ENCODE measurements at places on chromosomes 12 and 14.
A peak's percentile ranks its signal among the peaks of the same experiment; 100 is the strongest.

DNA sequence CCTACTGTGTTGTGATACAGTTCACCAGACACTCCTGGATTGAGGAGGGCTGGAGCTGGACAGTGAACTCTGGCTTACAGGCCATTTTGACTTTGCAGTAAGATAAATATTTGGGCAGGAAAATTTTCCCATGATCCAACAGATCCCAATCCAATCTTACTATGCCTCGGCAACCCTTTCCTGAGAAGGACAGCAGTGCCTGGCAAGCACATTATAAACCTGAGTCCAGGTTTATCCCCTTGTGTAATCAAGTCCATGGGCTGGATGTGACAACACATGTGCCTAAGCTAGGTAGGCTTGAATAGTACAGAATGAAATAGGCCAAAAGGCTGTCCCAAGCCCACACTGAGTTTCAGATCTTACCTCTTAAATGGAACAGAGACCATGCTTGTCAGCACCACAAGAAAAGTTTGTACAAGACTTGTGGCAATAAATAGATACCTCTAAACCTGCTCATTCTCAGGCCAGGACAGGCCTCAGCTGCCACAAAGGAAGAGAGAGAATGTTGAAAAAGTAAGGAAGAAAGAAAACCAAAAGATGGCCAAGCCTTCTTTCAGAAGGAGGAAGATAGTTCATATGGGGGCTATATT is 34.9 kb downstream of the CREBL2 start:
- H3K36me3 ChIP-seq: no peaks in the 10 kb centered on the region
- H3K27ac ChIP-seq: no peak overlapping the region
- no peaks in the 10 kb centered on the region for H3K4me1 ChIP-seq
- H3K4me3 ChIP-seq: no peak overlapping the region
- H3K27me3 ChIP-seq: no peaks in the 10 kb centered on the region
- DNase-seq: no peak

GRCh38 chr12:14564336-14564959 is 3.2 kb downstream of the PLBD1 start:
- H3K36me3 ChIP-seq: no peaks in the 10 kb centered on the region
- DNase-seq: no peak
- no peak overlapping the region for H3K4me3 ChIP-seq
- H3K27ac ChIP-seq: no peak overlapping the region
- no peaks in the 10 kb centered on the region for H3K27me3 ChIP-seq

- no peaks in the 10 kb centered on the region for H3K27me3 ChIP-seq
- no peak overlapping the region for H3K4me3 ChIP-seq
- no peak for DNase-seq
- H3K27ac ChIP-seq: no peak overlapping the region
- no peaks in the 10 kb centered on the region for H3K4me1 ChIP-seq
Measured at GRCh38 chr14:72943876-72944430, 17.7 kb downstream of the DCAF4 start.

GRCh38 chr14:76708771-76709170 is 52.5 kb upstream of the VASH1 start:
- no peak overlapping the region for H3K27ac ChIP-seq
- no peaks in the 10 kb centered on the region for H3K27me3 ChIP-seq
- H3K4me3 ChIP-seq: no peak overlapping the region
- no peaks in the 10 kb centered on the region for H3K36me3 ChIP-seq

GRCh38 chr12:108573317-108573716 is 10.9 kb downstream of the ISCU start:
- H3K27ac ChIP-seq: no peak overlapping the region
- no peaks in the 10 kb centered on the region for H3K4me1 ChIP-seq
- H3K27me3 ChIP-seq: no peaks in the 10 kb centered on the region
- no peak overlapping the region for H3K4me3 ChIP-seq
- no peak for DNase-seq

DNA sequence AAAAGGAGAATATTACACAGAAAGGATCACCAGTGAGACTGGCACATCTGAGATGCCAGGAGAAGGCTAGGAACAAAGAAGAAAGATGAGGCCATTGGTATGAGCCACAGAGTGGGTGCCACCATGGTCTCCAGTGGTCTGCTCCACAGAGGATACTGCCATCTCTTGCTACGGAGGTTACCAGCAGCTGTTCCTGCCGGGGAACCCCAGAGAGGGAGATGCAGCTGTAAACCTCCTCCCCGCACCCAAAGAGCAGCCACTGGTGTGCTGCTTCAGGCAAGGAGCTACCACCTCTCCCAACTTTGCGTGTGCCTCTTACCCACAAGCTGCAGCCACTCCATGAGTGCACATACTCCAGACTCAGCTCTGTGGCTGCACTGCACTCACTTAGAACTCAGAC is 201.5 kb upstream of the RTL1 start:
- H3K27ac ChIP-seq: no peak overlapping the region
- H3K36me3 ChIP-seq: no peaks in the 10 kb centered on the region
- no peak for DNase-seq
- no peaks in the 10 kb centered on the region for H3K4me1 ChIP-seq
- H3K4me3 ChIP-seq: no peak overlapping the region

DNA sequence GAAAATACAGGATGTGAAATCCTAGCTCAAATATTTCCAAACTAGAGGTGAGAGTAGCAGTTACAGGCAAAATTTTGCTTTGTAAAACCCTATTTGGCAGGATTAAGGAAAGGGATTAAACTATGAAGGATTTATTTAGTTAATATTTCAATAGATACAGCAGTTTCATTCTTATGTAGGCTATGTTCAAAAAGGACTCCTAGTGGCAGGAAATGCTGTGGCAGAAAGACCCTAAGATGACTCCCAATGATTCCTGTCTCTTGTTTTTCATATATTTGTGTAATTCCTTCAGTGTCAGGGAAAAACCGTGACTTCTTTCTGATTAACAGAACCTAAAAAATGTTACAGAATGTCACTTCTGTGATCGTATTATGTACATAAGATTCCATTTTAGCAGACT is 299.5 kb upstream of the RPL10L start:
- H3K4me1 ChIP-seq: no peaks in the 10 kb centered on the region
- H3K4me3 ChIP-seq: no peak overlapping the region
- no peak for DNase-seq

DNA sequence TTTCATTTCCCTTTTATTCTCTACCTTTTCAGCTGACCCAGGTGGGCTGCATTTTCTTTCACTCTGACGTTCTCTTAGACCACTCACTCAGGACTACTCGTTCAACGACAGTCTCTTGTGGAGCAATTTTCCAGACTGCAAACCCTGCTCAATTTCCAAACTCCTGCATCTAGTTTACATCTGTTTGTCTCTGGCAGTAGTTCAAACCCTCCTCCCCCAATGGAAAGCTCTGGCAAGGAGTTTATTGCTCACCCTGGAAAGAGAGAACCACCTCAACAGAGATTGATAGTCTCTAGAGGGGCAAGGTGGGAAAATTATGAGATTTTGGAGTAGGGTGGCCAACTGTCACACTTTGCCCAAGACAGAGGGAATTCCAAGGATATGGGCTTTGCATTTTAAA is 130.2 kb downstream of the TSHR start:
- H3K27me3 ChIP-seq: no peaks in the 10 kb centered on the region
- no peaks in the 10 kb centered on the region for H3K4me1 ChIP-seq
- H3K4me3 ChIP-seq: no peak overlapping the region
- no peak for DNase-seq

DNA sequence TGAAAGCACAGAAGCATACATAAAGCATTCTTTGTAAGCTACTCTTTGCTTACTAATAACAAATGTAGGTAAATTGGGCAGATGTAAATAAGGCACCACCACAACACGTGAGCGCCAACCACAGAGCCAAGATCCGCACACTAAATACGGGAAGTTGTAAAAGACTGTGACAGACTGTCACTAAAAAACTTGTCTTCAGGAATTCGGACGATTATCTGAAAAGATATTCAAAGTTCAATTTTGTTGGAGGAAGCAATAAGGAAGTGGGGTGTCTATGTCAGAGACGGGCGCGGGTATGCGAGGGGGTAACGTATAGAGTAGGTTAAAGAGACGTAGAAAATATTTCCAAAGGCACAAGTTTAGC is 1.5 kb upstream of the HSP90B1 start:
- no peaks in the 10 kb centered on the region for H3K36me3 ChIP-seq
- no peaks in the 10 kb centered on the region for H3K4me1 ChIP-seq
- peak overlapping the region; percentile 84 for H3K27ac ChIP-seq
- DNase-seq: no peak
- peak overlapping the region; percentile 45 for H3K4me3 ChIP-seq
- no peaks in the 10 kb centered on the region for H3K27me3 ChIP-seq

DNA sequence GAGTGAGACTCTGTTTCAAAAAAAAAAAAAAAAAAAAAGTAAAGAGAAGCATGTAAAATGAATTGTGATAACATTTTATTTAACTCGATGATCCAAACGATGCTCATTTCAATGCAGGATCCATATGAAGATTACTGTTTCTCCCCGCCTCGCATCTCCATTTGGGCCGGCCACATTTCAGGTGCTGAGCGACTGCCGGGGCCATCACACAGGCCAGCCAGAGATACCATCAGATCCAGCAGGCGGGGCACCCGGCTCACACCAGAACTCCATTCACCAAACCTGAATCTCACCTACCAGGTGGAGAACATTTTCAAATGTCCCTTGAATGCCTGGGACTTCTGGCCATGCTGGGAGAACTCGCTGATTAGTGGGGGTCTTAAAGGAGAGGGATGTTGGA is 18.0 kb upstream of the FZD10 start:
- DNase-seq: no peak
- H3K4me1 ChIP-seq: no peaks in the 10 kb centered on the region
- no peaks in the 10 kb centered on the region for H3K27me3 ChIP-seq

- H3K36me3 ChIP-seq: no peaks in the 10 kb centered on the region
- H3K27me3 ChIP-seq: no peaks in the 10 kb centered on the region
- no peak overlapping the region for H3K4me3 ChIP-seq
Measured at GRCh38 chr12:109147954-109148353, 31.6 kb downstream of the ACACB start.

DNA sequence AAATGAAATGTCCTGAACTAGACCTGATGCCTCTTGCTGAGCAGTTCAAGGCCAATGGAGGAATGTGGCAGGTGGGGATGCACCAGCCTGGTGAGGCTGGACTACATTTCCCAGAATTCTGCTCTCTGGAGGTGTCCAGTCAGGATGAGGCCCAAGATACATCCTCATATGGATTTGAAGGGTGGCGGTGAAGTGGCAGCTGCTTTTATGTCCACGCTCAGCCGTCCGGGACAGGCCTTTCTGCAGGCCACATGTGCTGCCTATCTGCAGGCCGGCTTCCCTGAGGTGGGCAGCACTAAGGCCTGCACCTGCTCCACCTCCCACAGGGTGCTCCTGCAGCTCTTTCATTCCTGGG is 230.2 kb downstream of the BCL11B start:
- no peak overlapping the region for H3K27ac ChIP-seq
- H3K27me3 ChIP-seq: no peaks in the 10 kb centered on the region
- H3K4me3 ChIP-seq: no peak overlapping the region
- H3K4me1 ChIP-seq: no peaks in the 10 kb centered on the region
- no peaks in the 10 kb centered on the region for H3K36me3 ChIP-seq
